ENCODE measurements at places on chromosomes 7 and 10.

- no peak for DNase-seq
These were observed 127.2 kb downstream of the CELF2 start for GRCh38 chr10:11144626-11145494.

- no peak for DNase-seq
These were observed 18.6 kb downstream of the FGFR2 start for GRCh38 chr10:121579656-121580055.

DNA sequence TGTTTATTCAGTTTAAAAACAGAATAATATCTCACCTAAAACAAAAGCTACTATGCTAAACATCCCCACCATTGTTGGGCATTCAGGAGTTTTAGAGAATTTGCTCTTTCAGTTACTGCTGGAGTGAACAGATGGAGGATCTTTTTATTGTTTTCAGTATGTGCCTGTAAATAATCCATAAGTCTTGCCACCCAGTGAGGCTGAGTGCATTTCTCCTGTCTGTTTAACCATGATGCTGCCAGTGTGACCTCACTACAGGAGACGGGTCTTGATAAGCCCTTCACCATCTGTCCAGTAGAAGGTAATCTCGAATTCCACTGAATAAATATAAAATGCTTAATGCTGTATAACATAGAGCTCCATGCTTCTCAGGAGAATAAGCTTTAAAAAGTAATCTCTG, 430.9 kb downstream of the POM121L12 start:
- DNase-seq, result no peak

GRCh38 chr10:124144536-124144935, 51.1 kb upstream of the CHST15 start:
- no peak for DNase-seq

GRCh38 chr7:139614886-139615285, 91.4 kb downstream of the CLEC2L start:
- no peak for DNase-seq

DNA sequence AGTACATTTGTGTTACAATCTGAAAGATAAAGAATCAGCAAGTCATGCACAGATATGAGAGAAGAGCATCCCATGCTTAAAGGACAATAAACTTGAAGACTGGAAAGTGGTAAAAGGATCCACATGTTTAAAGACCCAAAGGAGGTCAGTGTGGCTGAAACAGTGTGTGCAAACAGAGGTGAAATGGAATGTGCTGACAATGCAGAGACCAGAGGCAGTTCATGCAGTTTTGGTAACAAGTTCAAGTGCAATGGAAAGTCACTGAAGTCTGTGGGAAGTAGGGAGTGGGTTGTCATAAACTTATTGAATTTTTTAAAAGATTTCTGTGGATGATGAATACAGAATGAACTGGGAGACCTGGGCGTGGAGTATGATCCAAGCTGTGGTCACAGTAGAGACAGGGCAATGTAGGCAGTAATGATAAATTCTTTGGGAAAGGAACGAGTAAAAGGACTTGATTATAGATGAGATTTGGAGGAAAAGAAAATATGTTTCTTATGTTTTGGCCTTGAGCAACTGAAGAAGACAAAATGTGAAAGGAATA, 408.0 kb downstream of the HGF start:
- no peak for DNase-seq

GRCh38 chr10:44309939-44310761, 74.7 kb downstream of the CXCL12 start:
- no peak for DNase-seq

GRCh38 chr10:86684331-86685097, 16.2 kb downstream of the LDB3 start:
- DNase-seq, result no peak

GRCh38 chr10:116136261-116136660, 136.7 kb downstream of the GFRA1 start:
- DNase-seq, result no peak

DNA sequence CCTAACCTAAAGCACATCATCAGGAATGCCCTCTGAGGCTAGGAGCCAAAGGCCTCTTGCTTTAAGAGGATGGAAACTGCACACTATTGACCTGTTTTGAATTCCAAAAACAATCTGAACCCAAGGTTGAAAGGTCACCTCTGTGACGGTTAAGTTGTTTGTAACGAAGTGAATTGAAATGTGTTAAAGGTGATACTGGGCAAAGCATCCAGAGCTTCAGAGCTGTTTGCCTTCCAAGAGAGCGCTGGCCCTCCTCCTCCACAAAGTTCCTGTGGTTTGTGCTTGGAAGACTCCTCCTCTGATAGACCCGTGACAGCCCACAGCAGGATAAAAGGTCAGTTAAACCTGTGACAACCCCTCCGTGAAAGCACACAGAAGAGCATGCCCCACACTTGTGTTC, 133.7 kb upstream of the CTTNBP2 start:
- DNase-seq, result no peak

DNA sequence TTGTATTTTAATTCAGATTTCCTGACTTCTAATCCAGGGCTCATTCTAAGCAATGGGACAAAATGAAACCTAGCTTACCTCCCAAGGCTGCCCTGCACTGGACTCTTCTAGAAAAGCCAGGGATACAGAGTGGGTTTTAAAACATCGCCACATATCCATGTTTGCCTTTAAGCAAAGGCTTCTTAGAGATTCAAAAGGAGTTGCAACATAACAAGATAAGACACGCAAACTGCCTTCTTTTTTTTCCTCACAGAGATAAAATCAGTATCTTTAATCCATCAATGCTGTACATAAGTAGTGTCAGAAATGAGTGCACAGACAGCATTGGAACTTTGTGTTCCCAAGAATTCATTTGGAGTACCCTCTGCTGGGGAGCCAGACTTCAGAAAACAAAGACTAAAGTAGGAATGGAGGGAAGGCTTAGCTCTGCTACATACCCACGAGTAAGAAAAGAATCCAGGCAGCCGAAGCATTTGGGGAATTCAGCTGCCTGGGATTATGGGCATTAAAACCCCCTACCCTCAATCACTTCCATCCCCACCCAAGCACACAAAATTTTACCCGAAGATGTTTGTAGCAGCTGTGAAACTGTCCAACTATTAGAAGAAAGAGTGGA, 427.8 kb downstream of the ARL4A start:
- peak; percentile 3 for DNase-seq

- DNase-seq, result no peak
These were observed 397.8 kb downstream of the EXOC4 start for GRCh38 chr7:133650487-133651300.

- no peak for DNase-seq
These were observed 254.6 kb downstream of the CAMK1D start for GRCh38 chr10:12603766-12604470.

DNA sequence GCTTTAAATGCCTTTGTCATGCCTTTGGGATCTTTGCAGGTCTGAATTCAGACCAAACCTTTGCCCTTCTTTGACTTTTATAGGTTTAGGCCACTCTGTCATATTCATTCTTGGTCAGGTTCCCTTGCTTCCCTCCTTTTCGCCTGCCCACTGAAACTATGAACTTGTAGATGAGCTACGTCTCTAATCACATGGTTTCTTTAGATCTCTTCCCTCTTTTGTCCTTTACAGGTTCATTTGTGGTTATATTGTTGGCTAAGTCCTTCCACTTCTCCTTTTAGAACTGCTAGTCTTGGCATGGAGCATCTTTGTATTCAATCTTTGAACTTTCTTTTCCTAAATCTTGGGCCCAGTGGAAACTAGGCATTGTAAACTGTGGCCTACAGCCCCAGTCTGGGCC, 104.0 kb upstream of the ZEB1 start:
- no peak for DNase-seq

- DNase-seq, result no peak
These were observed 32.6 kb upstream of the CBLL1 start for GRCh38 chr7:107711301-107711700.

GRCh38 chr10:80382989-80383388, 25.4 kb upstream of the PRXL2A start:
- peak; percentile 21 for DNase-seq

- no peak for DNase-seq
These were observed 146.1 kb downstream of the ADRA2A start for GRCh38 chr10:111222961-111223360.

DNA sequence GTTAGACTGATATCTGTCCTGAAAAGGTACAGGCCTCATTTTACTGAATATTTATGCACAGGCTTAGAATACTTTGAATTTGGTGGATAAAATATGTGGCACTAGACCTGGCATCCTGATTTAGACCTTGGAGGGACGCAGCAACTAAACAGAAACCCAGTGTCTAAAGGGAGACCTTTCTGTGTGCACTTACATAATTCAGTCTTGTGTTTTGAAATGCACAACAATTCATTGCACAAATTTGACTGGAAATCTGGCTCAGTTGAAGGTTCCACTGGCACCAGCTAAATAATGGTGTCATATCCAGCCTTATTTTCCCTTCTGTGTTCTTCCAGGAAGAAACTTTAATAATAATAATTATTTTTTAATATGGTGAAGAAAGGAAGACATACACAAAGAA, 142.1 kb downstream of the SND1 start:
- DNase-seq, result no peak

GRCh38 chr7:8594115-8594514, 160.7 kb downstream of the NXPH1 start:
- no peak for DNase-seq

- no peak for DNase-seq
These were observed 246.7 kb upstream of the PTN start for GRCh38 chr7:137590071-137590755.

GRCh38 chr7:5557920-5558401, 134.3 kb upstream of the TNRC18 start:
- DNase-seq, result no peak

DNA sequence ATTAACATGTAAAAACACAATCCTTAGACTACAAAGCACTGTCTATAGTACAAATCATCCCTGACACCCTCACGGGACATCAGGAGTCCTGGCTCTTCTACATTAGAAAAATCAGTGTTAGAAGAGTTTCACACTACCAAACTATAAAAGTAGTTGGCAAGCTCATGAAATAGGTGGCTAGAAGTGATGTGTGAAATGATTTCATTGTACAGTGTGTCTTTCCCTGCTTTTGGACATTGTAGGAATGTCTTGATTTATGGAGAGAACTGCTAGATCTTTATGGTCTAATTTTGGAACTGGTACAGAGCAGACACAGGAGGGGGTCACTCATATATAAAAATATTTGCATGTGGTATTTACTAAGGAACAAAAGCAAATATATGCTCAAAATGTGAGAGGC, 33.2 kb downstream of the SEMA3A start:
- no peak for DNase-seq

DNA sequence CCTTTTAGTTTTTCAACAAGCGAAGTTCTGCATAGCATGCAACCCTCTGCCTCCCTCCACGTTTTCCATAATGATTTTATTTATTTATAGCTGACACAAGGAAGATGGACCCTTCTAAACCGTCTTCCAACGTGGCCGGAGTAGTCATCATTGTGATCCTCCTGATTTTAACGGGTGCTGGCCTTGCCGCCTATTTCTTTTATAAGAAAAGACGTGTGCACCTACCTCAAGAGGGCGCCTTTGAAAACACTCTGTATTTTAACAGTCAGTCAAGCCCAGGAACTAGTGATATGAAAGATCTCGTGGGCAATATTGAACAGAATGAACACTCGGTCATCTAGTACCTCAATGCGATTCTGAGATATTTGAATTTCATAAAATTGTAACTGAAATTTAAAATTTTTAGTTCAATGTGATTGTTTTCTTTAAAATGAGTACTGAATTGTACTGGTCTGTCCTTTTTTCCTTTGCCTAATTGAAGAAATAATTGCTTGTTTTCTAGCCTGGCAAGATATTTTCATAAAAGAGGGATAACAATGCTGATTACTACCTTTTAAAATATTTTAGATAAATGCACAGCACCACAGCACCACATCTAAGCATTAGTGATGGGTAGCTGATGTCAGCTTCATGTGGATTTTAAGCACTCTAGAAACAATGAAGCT, 41.5 kb upstream of the SLC39A12 start:
- DNase-seq, result peak; percentile 1

- no peak for DNase-seq
These were observed 386.6 kb downstream of the KIF20B start for GRCh38 chr10:90088024-90088317.
